Activated CD4-positive, alpha-beta T cell treated with anti-CD3 and anti-CD28 coated beads, Interleukin-2, amount 50 U/mL, for 1 hour (primary cell): ENCODE measurements at places on chromosomes 16 and 17.

DNA sequence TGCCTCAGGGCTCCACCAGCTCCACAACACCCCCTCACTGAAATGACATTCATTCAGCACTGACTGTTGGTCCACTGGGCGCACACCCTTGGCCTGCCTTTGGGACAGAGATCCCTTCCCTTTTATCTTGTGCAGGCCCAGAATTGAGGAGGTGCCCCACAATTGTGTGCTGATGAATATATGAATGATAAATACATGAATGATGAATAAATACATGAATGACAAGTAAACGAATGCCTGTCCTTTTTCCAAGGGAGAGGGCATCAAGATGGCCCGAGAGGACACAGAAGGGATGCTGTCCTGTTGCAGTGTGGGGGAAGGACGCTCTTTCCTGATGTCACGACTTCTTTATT, 5.7 kb downstream of the CCR7 start:
- no peak for DNase-seq

GRCh38 chr16:67961551-67961957, 6.9 kb downstream of the SLC12A4 start:
- DNase-seq = no peak

GRCh38 chr17:73691321-73691766, 47.1 kb upstream of the SDK2 start:
- DNase-seq = no peak

DNA sequence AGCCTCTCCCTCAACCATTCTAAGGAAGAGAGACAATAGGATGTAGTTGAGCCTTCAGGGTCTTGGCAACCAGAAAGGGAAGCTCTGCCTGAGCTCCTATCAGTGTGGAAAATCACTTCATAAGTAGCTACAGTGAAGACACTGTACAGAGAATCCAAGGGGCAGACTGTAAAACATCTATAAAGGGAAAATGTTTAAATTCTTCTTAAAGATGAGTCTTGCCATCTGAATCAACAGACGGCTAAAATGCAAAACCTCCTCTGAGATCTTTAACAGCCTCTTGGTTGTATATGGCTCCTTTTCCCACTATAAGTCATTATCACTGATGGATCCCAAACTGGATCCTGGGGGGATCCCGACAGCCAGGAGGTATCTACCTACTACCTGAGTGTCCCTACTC, 239.2 kb upstream of the SOX9 start:
- no peak for DNase-seq

GRCh38 chr17:77838748-77839697, 119.5 kb upstream of the TNRC6C start:
- no peak for DNase-seq

- DNase-seq = no peak
These were observed 11.9 kb downstream of the CES3 start for GRCh38 chr16:66972983-66973382.

GRCh38 chr16:10178526-10178925, 3.7 kb downstream of the GRIN2A start:
- DNase-seq = no peak

DNA sequence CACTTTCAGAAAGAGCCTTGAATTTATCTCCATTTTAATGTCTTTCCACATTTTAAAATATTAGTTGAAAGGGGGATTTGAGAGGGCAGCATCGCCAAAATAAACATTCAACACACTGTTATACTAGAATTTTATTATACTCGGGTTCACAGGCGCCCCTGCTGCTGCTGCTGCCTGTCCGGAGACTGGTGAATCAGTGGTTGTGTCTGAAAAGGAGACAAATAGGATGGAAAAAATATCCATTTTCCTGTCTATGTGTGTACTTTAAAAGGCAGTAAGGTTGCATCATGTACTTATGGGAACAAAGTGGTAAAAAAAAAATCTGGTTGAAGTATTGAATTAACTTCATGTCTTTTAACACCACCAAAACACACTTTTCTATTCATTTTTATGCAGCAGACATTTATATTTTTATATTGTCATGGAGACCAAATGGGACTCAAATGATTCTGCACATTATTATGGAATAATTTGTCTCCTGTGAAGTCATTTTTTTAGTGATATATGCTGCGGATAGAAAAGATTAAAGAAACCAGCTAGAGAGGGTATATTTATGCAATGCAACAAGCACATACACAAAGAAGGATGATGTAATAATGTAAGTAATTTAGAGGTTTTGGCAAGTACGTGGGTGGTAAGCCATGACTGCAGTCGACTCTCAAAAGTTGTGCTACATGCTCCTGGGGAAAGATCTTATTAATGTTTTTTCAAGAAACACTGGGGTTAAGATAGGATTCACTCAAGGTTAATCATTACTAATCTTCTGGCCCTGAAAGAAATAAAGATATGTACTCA, 759.0 kb upstream of the SOX9 start:
- DNase-seq = no peak

DNA sequence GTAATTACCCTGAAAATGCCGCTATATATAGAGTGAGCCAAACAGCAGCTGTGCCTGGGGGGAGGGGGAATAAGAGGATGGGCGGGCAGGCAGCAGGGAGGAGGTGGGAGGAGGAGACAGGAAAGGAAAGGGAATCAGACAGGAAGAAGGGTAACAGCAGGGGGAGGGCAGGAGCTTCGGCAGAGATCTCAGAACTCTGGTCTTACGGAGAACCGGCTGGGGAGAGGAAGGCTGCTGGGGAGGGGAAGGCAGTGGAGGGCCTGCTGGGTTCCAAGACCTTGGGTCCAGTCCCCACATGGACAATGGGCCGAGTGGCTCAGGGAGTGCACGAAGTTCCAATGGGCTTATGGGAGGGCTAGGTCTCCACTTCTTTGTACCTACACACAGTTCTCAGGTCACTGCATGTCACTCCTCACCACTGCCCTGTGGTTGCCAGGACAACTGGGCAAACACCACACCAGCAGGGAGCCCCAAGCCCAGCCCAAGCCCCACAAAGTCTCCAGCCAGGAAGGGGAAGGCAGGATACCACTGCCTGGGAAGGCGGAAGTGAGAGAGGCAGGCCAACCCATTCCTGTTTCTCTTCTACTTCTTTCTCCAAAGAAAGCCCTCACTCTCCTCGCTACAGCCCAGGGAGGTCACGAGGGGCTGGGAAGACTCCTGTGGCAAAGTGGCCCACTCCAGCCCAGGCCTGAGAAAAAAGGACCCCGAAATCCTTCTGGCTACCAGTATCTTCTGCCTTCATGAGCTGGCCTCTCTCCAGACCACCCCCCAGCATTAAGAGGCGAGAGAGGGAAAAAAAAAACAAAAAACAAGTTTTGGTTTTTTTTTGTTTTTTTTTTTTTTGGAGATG, 25.3 kb downstream of the G6PC3 start:
- no peak for DNase-seq

DNA sequence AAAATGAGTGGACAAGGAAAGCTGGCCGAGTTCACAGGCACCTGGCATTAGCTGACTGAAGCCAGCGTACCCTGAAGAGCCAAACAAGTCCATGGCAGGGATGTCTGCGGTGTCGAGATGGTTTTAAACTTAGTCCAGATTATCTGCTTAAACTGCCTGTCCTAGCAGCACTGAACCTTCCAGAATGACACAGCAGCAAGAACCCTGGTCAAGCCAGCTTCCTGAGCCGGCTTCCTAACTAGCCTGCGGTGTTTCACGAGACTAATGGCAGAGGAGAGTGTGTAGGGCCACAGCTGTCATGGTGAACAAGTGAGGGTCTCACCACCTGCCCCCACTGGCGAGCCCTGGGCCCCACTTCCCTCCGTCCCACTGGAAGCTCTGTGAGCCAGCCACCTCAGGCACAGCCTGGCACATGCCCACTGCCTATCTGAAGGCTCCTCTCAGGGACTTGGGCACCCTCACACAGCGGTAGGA, 28.8 kb upstream of the MTSS2 start:
- DNase-seq = no peak

DNA sequence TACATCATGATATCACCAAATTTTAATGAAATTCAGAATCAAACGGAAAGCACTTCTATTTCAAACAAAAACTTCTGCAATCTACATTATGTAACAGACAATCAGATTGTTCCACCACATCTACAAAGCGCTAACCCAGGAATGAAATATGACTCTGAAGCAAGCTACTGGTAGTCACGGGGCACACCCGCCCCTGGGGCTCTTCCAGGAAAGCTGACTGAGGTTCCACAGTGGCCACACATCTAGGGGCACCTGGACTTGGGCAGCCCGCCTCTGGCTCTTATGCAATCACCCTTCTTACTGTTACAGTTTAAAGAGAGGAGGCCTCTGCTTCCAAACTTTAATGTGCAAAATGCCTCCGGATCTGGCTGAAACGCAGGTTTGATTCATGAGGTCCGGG, 27.5 kb downstream of the ZCCHC14 start:
- no peak for DNase-seq

DNA sequence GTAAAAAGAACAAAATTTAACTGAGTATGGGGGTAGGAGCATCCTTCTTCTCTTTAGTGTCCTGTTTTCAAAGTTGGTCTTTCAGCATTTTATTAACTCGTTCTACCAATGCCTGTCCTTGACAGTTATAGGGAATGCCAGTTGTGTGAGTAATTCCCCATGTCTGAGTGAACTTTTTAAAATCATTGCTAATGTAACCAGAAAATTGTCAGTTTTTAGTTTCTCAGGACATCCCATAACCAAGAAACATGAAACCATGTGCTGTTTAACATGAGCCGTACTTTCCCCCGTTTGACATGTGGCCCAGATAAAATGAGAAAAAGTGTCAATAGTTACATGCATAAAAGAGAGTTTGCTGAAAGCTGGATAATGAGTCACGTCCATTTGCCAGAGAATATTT, 71.4 kb upstream of the ARL4D start:
- DNase-seq = no peak

DNA sequence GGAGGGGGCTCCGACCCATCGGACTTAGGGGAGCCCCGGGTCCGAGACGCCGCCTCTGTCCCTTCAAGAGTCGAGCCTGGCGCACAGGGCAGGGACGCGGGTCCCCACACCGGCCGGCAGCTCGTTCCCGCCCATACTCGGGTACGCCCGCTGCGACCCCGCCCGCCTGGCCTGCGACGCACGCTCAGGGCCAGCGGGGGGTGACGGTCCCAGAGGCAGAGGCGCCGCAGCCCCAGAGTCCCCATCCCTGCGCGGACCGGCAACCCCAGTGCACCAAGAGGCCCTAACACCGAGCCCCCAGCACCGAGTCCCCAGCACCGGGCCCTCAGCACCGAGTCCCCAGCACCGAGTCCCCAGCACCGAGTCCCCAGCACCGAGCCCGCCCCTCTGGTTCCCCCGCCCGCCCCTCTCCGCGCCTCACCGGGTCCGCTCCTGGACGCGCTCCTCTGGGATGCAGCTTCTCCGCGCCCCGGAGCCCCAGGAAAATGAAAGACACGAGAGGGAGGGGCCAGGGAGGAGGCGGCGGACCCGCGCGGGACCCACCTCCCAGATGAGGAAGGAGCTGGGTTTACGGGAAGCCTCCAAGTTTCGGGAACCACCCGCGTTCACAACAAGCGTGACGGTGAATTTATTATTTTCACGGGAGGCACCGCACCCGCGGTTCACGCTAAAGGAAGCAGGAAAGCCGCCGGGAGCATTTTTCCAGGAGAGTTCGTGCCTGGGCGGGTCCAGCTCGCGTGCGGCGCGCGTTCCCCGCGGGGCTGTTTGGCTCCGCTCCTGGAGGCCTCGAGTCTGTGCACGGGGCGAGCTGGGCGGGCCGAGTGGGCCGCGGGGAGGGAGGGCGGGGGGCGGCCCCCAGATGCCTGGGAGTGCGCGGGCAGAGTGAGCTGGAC, at the start of gene SECTM1:
Gene SECTM1 (minus strand): TSS at position 488 of the 893 bp plus-strand sequence. CDS start 6,526 bp downstream, outside the sequence.
- DNase-seq = no peak

DNA sequence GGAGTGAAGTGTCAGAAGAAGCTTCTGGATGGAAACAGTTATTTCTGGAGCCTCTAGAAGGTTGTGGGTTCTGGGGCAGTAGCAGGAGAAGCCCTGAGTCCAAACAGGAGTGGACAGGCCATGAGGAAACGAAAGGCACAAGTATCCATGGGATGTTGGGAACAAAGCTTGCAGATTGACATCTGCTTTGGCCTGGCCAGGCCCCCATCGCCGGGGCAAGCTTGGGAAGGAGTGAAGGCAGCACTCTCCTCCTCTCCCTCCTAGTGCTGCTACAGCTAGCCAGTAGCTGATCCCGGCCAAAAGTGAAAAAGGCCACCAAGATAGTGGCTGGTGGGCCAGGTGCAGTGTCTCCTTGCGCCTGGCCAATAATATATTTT, 40.4 kb downstream of the B9D1 start:
- DNase-seq = no peak

- DNase-seq = peak; percentile 44
These were observed 2.3 kb upstream of the PHF12 start for GRCh38 chr17:28953444-28954118.

DNA sequence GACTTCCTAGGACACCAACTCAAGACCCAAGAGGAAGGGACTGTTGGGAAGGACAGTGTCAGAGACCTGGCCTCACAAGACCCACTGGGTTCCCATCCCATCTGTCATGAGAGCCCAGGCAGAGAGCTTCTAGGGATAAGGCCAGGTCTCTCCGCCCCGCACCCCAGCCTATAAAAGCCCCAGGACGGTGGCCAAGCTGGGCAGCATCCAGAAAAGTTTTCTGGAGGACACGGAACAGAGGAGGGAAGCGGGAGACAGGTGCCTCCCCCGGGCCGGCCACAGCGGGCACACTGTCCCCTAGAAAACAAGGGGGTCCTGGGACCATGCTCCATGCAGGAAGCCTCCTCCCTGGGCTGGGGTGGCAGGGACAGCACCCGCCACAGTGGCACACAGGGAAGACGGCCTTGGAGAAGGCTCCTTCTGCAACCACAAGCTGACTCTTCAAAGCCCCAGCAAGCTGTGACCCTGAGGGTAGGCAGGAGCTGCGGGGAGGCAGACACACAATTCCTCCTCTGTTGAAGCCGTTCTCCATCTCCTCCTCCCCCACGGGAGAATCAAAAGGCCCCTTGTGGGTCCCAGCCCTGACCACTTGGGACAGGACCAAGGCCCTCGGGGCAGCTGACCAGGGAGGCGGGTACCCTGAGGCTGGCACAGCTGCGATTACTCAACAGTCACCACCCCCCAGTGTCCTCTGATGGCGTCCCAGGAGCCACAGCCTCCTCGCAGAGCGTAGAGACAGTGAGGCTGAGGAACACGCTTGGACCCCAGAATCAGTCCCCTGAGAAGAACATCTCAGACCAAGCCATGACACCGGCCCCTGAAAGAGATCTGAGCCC, 26.1 kb downstream of the TRPV3 start:
- DNase-seq = no peak

DNA sequence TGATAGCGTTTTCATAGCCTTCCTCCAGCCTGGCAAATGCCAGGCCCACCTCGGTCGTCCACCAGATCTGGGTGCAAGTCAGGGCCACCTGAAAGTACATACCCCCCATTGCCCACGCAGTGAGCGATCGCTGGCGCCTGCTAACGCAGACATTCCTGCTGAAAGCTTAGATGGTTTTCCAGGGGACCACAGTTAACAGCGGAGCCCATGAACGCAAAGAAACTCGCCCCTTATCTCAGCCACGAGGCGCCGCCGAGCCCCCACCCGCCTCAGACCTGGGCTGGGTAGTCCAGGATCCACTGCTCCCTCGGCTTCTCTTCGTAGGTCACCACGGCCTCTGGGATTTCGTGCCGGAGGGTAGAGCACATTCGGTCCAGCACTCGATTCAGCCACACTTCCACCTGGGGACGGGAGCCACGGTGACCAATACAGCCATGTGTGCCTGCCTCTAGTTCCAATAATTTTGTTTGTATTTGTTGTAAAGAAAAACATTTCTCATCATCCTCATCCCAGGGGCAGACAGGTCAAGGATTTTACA, 74.5 kb downstream of the DNAH17 start:
- no peak for DNase-seq

- no peak for DNase-seq
These were observed 72.5 kb downstream of the CDH13 start for GRCh38 chr16:82699260-82699659.
